Activated effector memory CD4-positive, alpha-beta T cell treated with Interleukin-2 at 50 U/mL for 16 hours (primary cell): ENCODE measurements at places on chromosomes 12 and 14.

GRCh38 chr12:46266869-46267574 is 1.8 kb downstream of the SLC38A1 start:
- DNase-seq, result peak; percentile 37

DNA sequence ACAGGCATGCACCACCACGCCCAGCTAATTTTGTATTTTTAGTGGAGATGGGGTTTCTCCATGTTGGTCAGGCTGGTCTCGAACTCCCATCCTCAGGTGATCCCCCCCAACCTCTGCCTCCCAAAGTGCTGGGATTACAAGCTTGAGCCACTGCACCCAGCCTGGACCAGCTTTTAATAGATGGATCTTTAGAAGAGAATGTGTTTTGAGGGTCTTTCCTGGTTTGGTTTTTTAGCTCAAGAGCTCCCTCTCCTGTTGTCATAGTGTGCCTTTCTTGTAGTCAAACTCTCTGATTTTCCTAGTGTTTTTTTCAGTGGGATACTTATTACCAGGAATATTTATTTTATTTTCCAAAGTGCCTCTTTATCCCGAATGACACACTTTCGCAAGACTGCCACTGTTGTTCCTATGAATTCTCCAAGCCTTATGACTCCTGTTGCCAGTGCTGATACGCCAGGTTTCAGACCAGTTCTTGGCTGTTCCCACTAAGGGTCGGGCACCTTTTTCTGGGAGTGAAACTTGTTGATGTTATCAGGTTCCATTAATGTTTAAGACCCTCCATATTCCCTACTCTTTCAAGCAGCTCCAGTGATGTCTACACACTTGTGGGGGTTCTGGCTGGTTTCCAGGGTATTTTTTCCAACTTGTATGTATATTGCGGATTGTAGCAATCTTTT is 31.5 kb upstream of the LIMA1 start:
- no peak for DNase-seq

GRCh38 chr12:19546027-19546426 is 106.7 kb downstream of the AEBP2 start:
- no peak for DNase-seq

DNA sequence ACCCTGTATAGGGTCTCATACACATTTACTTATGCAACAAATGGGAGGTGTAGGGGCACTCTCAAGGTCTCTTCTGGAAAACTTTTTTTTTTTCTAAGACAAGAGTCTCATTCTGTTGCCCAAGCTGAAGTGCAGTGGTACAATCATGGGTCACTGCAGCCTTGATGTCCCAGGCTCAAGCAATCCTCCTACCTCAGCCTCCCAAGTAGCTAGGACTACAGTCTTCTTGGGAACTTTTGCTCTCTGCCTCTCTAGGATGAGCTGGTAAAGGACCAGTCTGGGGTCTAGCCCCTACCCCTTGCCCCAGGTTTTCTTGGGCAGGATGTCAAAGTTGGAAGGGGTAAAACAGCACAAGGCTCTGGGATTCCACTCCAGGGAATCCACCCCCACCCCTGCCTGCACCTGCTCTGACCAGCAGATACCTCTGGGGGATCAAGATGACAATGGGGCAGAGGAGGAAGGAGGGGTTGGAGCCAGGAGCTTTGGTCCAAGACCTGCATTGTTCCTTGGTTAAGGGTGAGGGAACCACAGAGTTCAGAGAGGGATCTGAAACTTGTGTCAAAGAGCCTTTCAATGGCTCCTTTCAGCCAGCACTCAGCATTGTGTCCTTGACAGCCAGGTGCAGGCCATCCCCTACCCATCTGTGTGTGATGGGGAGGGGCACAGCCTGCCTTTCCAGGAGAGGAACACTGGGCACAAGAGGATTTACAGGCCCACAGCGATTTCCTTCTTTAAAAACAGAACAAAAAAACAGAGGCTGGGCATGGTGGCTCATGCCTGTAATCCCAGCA is 12.2 kb downstream of the CTDSP2 start:
- DNase-seq, result no peak
